Tongue (tissue), 3 donors: ENCODE measurements at places on chromosomes 4 and X. TPM values are rescaled to one million over a fixed set of nuclear protein-coding genes. Genes with fewer than 3 reads are reported as not detected.

Gene PAPSS1
- 55.1 TPM for total RNA-seq

Gene WAS
- total RNA-seq, result 1.6 TPM

Gene HPGD
- 16.7 TPM for total RNA-seq

Gene DMRTC1B
- not detected for total RNA-seq

Gene MAOB
- 3.2 TPM for total RNA-seq

Gene RHOXF1
- total RNA-seq, result not detected

Gene LGI2
- total RNA-seq, result 16.9 TPM

Gene PSAPL1
- 0.51 TPM for total RNA-seq

Gene TMSB15C
- total RNA-seq, result 4.0 TPM

Gene MAGEE1
- 2.7 TPM for total RNA-seq

Gene GABRQ
- total RNA-seq, result 1.0 TPM

Gene DCAF12L1
- 1.9 TPM for total RNA-seq

Gene ADH7
- total RNA-seq, result 12.1 TPM
